ENCODE measurements at places on chromosomes 1 and 21. TPM values are rescaled to one million over a fixed set of nuclear protein-coding genes. Genes with fewer than 3 reads are reported as not detected.
A peak's percentile ranks its signal among the peaks of the same experiment; 100 is the strongest.

- H3K36me3 ChIP-seq: no peaks in the 10 kb centered on the region
- no peaks in the 10 kb centered on the region for H3K4me1 ChIP-seq
- no peaks in the 10 kb centered on the region for H3K27me3 ChIP-seq
- no peak overlapping the region for H3K27ac ChIP-seq
- DNase-seq: no peak
Observed at GRCh38 chr1:101376121-101377083, 139.6 kb downstream of the S1PR1 start.

DNA sequence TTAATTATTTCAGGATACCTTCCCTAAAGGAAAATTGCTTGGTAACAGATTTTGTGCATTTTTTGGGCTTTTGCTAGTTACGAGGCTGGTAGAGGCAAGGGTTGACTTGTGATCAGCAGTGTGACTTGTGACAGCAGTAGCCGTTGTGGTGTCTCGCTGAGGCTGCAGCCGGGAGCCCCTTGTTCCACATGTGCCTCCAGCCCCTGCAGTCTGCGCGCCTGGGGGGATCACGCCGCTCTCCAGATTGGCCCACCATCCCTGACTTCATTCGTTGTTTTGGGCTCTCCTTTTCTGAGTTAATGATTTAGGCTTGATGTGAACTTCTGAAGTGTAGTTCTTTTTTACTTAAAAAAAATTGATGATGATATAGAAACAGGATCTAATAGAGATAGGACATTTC, 41.5 kb downstream of the TRAPPC10 start:
- no peaks in the 10 kb centered on the region for H3K27me3 ChIP-seq
- no peaks in the 10 kb centered on the region for H3K4me1 ChIP-seq
- no peak overlapping the region for H3K27ac ChIP-seq
- DNase-seq: no peak
- no peak overlapping the region for H3K4me3 ChIP-seq
- H3K36me3 ChIP-seq: no peaks in the 10 kb centered on the region

DNA sequence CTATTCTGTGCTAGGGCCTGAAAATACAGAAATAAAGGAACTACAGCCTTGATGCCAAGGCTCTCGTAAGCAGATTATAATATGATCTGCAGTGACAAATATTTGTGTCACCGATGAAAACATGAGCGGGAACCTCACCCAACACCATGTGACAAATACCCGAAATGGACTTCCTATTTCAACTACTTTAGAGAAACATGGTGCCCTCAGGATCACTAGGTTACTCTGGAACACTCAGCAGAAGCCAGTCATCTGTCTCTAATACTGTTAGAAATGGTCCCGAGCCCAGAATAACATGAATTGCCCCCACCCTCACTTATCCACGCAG, 463 bp upstream of the VAMP3 start:
- peaks cover 15% of the 10 kb centered on the region for H3K4me1 ChIP-seq
- H3K4me3 ChIP-seq: peak overlapping the region; percentile 99
- H3K36me3 ChIP-seq: peaks cover 3% of the 10 kb centered on the region
- no peak for DNase-seq
- peak overlapping the region; percentile 96 for H3K27ac ChIP-seq
- H3K27me3 ChIP-seq: no peaks in the 10 kb centered on the region

DNA sequence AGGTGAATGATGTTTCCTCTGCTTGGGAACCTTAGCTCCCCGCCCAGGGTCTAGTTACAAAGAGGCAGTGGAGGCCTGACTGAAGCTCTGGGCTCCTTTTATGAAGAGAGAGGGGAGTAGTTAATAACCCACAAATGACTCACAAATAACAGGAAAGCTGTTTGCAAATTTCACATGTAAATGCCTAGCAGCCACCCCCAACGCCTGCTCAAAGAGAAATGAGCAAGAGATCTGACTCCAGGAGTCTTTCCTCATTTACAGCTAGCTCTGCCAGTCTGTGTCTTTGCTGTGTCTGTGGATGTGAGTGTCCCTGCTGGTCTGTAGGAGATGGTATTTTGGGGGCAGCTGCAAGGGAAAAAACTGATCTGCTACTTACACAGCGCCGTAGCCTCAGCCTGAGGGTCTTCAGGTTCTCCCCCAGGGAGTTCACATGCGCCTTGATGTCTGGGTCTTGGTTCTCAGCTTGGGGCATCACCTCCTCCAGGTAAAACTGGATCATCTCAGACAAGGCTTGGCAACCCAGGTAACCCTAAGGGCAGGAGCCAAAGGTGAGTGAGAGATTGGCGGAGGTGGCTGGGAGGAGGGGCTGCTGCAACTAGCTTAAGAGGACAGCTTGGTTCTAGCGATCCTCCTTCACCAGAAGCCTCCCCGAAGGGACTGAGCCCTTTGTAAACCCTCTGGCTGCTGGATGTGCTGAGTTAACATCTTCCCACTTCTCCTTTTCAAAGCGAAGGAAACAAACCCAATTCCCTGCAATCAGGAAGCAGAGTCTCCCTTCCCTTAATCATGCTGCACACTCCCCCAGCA, at the start of gene IL19:
IL19 (plus strand) TSS at position 243 of the 807 bp plus-strand sequence. CDS start 65,890 bp downstream, outside the sequence.
- no peaks in the 10 kb centered on the region for H3K4me1 ChIP-seq
- peak within 1 kb of the TSS; percentile 23 for H3K4me3 ChIP-seq
- no peaks in the 10 kb centered on the region for H3K36me3 ChIP-seq

KLHL21 gene
- total RNA-seq: 45.2 TPM

DNA sequence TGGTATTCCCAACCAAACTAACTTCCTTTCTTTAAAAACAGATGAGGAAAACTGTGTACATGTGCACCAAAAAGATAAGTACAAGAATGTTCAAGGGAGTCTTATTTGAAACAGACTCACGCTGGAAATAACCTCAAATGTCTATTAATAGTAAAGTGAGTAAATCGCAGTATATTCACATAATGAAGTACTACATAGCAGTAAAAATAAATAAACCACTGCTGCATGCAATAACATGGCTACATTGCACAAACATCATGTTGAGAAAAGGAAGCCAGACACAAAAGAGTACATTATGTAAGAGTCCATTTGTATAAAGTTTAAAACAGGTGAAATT, 5.2 kb upstream of the DENND2D start:
- H3K27me3 ChIP-seq: no peaks in the 10 kb centered on the region
- H3K36me3 ChIP-seq: no peaks in the 10 kb centered on the region
- DNase-seq: no peak
- H3K4me3 ChIP-seq: no peak overlapping the region
- peak overlapping the region; percentile 96 for H3K27ac ChIP-seq

GRCh38 chr1:163029901-163030300, 39.3 kb upstream of the RGS4 start:
- no peaks in the 10 kb centered on the region for H3K36me3 ChIP-seq
- H3K27ac ChIP-seq: no peak overlapping the region
- no peak for DNase-seq
- no peaks in the 10 kb centered on the region for H3K4me1 ChIP-seq

DNA sequence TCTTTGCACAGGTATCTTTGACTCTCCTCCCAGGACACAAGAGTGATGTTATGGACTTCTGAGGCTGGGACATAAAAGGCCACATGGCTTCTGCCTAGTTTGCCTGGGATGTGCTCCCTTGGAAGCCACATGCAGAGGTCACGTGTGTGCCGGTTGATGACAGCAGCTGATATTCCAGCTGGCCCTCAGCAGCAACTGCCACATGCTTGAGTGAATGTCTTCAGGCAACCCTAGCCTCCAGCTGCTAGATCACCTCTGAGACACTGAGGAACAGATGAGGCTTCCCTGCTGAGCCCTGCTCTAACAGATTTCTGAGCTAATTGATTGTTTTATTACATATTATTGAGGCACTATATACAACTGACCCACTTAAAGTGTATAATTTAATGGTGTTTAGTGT, 11.6 kb upstream of the AKR7A3 start:
- no peaks in the 10 kb centered on the region for H3K27me3 ChIP-seq
- no peak overlapping the region for H3K27ac ChIP-seq
- H3K36me3 ChIP-seq: peaks cover 8% of the 10 kb centered on the region
- DNase-seq: no peak
- no peak overlapping the region for H3K4me3 ChIP-seq

All from breast epithelium (tissue), 4 donors.